ENCODE measurements at places on chromosomes 11 and 22.

DNA sequence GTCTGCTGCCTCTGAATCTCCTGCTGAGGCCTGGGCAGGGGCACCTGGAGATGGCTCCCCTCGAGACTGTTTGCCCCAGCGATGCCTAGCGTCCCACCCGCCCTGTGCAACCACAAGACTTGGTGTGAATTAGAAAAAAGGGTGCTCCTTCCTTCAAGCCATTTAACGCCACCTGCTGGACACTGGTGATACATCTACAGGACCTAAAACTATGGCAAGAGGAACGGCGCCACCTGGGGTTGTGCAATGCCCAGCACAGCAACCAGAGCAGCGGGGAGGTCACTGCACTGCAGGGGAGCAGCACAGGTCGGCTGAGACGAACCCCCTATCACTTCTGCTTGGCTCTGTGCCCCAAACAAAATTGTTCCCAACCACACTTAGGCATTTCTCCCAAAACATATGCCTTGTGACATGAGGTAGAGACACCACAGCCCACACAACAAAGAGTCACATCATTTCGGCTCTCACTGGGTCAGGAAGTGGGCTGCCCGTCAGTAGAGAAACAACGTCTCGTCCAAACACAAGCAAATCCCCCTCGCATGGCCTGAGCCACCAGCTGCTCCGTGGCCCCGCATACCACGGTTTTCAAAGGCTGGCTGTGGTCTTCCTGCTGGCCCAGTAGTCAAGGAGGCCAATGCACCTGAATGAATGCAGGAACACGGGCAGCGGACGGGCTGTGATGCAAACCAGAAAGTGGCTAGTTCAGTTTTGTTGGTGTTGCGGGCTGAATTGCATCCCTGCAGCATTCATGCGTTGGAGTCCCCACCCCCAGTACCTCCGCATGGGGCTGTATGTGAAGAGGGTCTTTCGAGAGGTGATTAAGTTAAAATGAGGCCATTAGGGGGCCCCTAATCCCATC is 171.9 kb downstream of the SHANK2 start:
- DNase-seq = peak; percentile 59

DNA sequence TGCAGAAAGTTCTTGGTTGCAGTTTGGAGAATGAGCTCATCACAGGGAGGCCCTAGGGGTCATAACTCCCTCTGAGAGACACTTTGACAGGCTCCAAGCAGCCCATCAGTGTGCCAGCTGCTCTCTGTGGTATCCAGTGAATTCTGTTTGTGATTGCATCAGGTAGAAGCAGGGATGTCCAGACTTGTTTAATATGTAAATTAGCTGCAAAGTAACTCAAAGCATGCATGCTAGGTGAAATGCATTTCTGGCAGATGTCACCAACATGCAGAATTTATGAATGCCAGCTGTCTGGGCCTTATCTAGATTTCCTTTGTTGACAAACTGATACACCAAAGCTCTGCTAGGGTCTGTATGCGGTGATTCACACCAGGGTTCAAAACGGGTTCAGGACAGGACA is 123.6 kb upstream of the MTNR1B start:
- peak; percentile 40 for DNase-seq

GRCh38 chr11:71204294-71204693 is 48.1 kb downstream of the SHANK2 start:
- no peak for DNase-seq

- no peak for DNase-seq
These were observed 8.4 kb downstream of the MRGPRF start for GRCh38 chr11:69004411-69005182.
